ENCODE measurements at places on chromosomes 5 and 9.

DNA sequence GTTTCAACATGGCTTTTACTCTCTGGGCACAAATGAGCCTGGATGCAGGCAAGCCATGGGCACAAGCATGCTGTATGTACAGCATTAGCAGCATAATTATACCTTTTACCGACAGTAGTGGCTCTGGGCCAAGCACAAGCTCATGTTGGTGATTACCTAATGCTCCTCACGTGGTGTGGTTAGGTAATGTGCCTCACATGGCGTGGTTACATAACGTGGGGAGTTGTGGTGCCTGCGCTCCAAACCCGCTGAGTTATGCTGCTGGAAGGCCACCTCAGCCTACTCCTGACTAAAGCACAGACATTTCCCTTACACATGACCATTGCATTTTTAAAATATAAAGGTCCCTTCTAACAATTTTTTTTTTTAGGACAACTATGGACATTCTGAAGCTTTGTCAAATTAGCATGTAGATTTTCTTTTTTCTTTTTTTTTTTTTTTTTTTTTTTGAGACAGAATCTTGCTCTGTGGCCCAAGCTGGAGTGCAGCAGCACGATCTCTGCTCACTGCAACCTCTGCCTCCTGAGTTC is 794.0 kb downstream of the EFNA5 start:
- no peak for DNase-seq

GRCh38 chr5:38979535-38979934 is 94.7 kb downstream of the RICTOR start:
- no peak for DNase-seq

DNA sequence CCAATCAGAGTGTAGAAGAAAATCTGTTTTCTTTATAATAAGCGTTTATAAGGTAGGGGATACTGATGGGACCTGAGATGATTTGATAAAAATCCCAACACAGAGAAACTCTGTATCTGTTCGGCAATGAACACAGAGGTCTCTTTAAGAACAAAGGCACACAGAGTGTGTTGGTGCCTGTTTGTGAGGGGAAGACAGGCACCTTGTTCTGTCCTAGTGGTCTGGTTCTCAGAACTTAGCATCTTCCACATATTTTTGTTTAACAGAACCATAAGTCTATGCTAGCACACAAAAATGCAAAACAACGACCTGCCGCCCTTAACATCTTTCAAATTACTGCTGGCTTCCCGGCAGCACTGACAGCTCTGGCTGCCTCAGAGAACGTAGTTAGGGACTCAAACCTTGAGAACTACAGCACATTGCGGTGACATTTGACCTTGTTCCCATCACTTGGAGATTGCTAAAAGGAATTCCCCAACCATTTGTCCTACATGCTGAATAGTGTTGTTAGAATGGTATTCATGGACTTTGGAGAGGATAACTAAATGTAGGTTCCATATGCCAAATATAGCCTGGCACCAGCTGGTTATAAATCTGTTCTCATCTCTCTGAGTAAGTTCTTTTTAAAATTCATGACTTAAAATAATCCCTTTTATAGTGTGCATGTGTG is 871.7 kb upstream of the TYRP1 start:
- DNase-seq = no peak

DNA sequence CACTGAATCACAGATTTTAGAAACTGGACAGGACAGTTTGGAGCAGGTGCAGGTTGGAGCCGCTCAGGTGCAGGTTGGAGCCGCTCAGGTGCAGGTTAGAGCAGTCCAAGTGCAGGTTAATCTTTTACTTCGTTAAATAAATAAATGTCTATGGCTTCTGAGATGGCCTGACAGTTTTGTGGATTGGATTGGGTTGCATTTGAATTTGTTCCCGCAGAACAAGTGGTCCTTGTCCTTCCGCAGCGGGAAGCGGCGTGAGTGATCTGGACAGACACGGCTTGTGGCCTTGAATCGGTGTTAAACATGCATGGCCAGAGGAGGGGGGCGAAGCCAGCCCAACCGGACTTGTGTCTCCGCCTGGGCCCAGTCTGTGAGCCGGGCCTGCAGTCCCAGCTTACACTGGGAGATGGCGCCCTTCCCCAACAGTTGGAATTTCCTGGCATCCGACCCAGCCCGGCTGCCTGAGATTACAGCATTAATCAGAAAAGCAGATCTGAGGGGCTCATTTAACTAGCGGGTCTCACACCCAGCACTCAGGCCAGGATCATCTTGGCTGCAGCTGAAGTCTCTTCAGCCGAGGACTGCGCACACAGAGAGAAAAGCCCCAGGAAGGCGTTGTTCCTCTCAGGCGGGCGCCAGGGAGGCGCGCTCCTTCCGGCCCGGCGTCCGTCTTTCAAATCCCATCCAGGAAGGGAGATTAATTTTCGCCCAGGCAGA is 1.5 kb upstream of the OLFM1 start:
- no peak for DNase-seq

- DNase-seq = no peak
These were observed 101.9 kb downstream of the HTR1A start for GRCh38 chr5:63860379-63860778.

DNA sequence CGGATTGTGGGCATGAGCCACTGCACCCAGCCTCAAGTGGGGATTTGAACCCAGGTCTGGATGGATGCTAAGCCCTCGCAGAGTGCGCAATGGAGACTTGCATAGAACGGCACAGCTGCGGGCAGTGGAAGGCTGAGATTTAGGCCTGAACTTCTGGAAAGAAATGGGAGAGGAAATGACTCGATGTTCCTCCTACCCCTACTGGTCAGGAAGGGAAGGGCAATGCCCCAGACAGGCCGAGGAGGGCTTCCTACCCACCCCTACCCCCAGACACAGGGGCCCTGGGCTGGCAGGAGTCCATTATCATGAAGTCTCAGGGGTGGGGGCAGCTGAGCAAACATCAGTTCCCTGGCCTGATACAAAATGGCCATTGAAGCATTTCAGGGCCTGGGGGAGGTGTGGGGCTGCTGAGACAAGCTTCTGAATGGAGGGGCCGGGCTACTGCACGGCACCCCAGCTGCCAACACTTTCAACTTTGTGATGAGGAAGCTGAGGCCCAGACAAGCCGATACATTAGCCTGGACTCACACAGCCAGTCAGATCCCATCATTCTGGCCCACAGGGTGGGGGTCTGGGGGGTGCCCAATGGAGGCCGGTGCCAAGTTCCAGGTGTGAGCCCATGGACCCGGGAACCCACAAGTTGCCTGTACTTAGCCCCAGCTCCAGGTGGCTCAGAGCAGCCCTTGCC is 13.5 kb upstream of the WDR38 start:
- no peak for DNase-seq

GRCh38 chr5:24294333-24294732 is 350.4 kb downstream of the CDH10 start:
- no peak for DNase-seq

DNA sequence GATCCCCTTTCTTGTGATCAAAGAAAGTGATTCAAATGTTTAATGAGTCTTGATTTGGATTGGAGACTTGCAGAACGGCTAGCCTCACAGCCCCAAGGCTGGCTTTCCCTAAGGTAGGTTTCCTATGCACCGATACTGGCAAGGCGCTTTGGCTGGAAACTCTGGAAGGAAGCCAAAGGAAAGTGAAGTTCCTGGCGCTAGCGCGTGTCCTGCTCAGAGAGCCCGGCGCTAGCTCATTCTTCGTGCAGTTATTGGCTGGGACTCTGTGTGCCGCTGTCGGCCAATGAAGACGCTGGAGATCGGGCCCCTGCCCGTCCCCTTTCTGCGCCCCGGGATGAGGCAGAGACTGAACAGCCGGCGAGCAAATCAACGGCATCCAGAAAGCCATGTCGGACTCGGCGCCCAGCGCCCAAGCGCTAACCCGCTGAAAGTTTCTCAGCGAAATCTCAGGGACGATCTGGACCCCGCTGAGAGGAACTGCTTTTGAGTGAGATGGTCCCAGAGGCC is at the start of gene PCDHGC3:
Gene PCDHGC3, plus strand, starts transcription at position 342 of the 507 bp plus-strand sequence. Its CDS starts 151 bp downstream, at position 493.
- no peak for DNase-seq

DNA sequence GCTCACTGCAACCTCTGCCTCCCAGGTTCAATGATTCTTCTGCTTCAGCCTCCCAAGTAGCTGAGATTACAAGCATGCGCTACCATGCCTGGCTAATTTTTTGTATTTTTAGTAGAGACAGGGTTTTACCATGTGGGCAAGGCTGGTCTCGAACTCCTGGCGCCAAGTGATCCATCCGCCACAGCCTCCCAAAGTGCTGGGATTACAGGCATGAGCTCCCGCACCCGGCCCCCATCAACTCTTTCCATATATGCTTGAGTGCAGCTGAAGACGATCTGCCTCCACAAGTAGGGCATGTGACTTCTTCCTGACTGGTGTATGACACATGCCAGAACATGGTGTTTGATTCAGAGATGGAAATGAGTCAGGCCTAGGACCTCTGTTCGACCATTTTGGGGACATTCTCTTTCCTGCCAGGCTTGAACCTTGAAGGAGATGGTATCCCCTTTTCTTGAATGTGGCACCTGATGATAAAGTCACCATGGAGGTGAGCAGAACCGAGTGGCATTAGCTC is 7.5 kb upstream of the CNOT6 start:
- no peak for DNase-seq

DNA sequence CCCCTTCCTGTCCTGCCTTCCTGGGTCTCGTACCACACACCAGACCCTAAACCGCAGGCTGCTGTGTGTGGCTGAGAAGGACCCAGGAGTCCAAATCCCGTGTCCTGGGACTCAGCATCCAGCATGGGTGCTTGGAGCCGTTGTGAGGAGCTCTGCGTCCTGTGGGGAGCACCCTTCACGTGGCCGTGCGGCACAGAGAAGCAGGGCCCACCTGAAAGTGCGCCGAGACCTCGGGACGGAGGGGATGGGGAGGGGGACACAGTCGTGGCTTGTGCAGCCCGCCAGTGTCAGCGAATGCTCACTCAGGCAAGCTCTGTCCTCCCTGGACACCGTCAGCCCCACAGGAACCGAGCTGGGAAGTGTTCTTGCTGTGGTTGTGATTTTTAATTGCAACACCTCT is 244.6 kb downstream of the CACNA1B start:
- DNase-seq = no peak

DNA sequence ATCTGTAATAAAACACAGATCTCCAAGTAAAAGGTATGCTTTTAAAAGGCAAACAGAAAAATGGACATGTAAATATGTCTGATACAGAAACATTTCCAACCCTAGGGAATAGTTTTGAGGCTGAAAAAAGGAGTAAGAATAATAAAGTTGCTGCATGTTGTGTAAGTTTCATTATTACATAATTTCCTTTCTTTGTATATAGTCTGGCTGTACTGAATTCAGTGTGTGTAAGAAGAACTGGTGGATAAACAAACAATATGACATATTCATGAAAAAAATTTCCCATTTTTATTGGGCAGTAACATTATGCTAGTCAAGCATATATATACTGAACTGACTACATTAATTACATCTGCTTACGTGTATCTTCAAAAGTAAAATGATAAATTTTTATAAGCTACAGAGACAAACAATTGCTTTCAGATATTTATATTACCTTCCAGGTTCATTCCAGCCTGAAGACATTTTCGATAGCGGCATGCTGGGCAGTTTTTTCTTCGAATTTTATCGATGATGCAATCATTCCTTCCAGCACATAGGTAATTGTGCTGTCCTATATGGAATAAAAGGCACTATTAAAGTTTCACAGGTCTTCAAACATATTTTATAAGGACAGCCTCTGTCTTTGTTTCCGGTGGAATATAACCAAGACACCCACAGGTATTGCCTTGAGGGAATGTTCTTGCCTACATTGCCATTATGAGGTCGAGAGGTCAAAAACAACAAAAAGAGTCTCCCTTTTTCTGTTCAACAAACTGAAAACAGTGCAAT is 93.6 kb downstream of the NR3C1 start:
- DNase-seq = no peak

GRCh38 chr5:168680395-168680794 is 101.2 kb upstream of the PANK3 start:
- no peak for DNase-seq

- no peak for DNase-seq
These were observed 33.2 kb upstream of the CSF1R start for GRCh38 chr5:150119421-150120061.

DNA sequence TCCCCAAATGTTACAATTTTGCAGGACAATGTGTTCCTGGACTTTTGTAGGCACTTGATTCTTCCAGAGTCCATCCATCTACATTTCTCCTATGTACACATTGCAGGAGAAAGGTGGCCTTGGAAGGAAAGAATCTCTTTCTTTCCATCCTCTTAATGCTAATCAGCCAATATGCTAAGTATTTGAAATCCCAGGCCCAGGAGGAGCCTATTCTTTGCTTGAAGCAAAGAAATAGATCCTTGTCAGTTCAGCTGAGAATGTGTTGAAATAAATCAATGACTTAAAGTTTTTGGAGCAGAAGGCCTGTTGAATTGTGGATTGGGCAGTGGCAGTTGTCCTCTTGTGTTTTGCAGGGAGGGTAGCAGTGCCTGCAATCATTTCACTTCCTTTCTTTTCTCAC is 113.3 kb downstream of the PTTG1 start:
- no peak for DNase-seq

DNA sequence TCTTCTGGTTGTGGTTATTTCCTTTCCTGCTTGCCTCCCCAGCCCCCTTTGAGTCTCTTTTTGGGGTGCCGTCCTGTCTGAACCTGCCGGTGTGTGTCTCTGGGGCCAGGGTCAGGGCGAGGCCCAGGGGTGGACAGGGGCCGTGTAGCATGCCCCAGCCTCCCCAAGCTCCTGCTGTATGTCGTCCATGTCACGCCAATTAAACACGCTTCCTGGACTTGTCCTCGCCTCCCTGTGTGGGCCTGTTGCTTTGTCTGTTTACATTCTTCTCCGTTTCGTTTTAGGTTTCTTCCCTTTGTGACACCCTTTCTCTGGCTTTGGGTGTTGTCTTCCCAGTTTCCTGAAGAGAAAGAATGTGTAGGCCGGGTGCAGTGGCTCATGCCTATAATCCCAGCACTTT is 28.5 kb upstream of the HMCN2 start:
- DNase-seq = no peak

GRCh38 chr5:93193431-93194347 is 387.3 kb downstream of the NR2F1-AS1 start:
- DNase-seq = no peak

GRCh38 chr5:160441311-160441781 is 19.7 kb downstream of the PTTG1 start:
- DNase-seq = no peak

- DNase-seq = no peak
These were observed 1.1 kb downstream of the MAMDC2 start for GRCh38 chr9:70044490-70045307.

GRCh38 chr5:88396751-88397281 is 128.2 kb upstream of the TMEM161B start:
- no peak for DNase-seq

GRCh38 chr5:63686938-63687337 is 275.3 kb downstream of the HTR1A start:
- DNase-seq = no peak

- DNase-seq = no peak
These were observed 1.5 kb downstream of the PLAA start for GRCh38 chr9:26945591-26945990.

GRCh38 chr5:177427919-177428573 is 1.6 kb downstream of the GRK6 start:
- DNase-seq = no peak

GRCh38 chr9:72013292-72013760 is 47.1 kb downstream of the C9orf57 start:
- DNase-seq = no peak

- no peak for DNase-seq
These were observed 602.7 kb upstream of the ZNF608 start for GRCh38 chr5:125348936-125349831.

GRCh38 chr5:34905564-34905963 is 9.7 kb downstream of the RAD1 start:
- DNase-seq = no peak
